ENCODE measurements at places on chromosomes 11 and 22.

DNA sequence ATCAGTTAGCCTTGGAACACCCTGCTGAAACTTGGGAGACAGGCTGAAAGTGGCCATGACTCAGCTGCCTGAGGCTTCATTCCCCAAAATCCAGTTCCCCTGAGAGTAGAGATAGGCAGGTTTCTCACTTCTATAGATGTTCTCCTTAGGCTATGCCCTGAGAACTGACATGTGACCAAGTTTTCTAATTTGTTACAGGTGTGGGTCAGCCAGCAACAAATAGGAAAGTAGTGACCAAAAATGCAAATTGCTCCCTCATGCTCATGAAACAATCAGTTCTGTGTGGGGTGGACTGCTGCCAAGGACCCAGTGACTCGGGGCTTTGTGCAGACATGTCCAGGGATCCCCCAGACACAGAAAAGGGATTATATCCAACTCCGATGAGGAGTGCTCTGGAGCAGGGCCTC is 7.3 kb upstream of the CCDC15 start:
- DNase-seq = no peak

DNA sequence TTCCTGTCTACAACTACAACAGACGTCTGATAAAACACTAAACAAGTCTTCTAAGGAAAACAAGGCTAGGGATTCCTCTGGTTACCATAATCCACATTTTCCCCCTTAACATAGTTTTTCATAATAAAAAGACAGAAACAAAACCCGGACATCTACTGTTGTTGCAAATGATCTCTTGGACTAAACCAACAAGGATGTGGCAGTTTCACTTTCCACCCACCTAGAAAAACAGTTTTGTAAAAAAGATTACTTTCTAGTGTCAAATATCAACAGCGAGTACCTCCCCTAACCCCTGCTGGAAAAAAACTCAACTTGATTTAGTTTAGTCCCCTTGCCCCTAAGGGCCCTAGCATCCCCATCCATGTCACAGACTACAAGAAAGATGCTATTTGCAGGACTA is 5.4 kb downstream of the GNG3 start:
- no peak for DNase-seq

DNA sequence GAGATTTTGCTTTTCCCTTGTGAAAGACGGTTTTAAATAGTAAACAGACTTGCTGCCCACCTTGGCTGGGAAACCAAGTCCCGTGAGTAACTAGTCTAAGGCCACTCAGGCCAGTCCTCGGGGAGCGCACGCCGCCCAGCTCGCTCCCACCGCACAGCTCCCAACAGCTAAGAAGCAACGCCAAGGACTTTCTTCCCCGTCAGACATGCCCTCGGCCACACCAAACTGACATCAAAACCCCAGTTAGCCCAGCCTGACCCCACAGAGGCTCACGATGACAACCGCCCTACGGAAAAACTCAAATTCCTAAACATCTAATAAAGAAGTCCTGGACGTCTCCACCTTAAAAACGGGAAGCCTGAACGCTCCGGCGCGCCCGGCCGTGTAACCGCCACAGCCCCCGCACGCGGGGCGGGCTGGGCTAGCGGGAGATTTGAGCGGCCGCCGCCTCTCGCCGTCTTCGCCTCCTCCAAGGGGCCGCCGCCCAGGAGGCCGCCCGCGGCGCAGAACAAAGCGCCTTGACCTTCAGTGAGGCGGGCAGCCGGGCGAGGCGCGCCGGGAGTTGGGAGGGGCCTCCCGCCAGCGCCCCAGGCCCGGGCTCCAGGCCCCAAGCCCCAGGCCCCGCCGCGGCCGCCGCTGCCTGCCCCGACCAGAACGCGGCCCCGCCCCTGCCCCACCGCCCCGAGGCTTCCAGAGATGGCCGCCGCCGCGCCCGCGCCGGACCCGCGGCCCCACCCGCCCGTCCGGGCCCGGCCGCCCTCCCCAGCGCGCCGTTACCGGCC is 486 bp downstream of the NAP1L4 start:
- peak; percentile 44 for DNase-seq

DNA sequence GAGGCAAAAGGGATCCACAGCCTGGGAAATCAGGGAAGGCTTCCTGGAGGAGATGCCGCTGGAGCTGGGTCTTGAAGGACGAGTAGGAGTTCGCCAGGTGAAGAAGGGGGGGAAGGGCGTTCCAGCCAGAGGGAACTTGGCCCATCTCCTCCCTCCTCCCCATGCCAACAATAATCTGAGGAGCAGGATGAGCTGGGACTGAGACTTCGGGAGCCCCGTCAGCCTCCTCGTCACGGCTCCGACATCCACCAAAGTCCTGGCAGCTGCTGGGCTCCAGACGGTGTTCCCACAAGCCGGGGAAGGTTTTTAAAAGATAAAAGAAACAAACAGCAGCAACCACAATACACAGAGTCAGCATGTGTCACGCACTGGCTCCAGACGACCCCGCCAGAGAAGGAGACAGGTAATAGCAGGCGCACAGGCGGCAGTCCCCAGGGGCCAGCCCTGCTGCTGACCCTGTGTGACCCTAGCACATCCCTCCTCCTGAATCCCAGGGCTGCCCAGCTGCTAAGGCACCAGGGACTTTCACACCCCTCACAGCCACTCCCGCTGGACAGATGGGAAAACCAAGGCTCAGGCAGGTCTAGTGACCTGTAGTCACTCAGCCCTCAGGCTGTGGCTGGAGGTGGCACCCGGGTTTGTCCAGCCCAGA is 37.3 kb downstream of the NUP50 start:
- no peak for DNase-seq

DNA sequence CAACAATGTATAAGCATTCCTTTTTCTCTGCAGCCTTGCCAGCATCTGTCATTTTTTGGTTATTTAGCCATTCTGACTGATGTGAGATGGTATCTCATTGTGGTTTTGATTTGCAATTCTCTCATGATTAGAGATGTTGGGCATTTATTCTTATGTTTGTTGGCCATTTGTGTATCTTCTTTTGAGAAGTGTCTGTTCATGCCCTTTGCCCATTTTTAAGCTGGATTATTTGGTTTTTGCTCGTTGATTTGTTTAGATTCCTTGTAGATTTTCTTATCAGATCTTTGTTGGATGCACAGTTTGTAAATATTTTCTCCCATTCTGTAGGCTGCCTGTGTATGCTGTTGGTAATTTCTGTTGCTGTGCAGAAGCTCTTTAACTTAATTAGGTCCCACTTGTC is 259.6 kb upstream of the SESN3 start:
- no peak for DNase-seq
